ENCODE measurements at places on chromosomes 11 and 22.

GRCh38 chr22:24099666-24100065 is 81.6 kb upstream of the SUSD2 start:
- no peak for DNase-seq

DNA sequence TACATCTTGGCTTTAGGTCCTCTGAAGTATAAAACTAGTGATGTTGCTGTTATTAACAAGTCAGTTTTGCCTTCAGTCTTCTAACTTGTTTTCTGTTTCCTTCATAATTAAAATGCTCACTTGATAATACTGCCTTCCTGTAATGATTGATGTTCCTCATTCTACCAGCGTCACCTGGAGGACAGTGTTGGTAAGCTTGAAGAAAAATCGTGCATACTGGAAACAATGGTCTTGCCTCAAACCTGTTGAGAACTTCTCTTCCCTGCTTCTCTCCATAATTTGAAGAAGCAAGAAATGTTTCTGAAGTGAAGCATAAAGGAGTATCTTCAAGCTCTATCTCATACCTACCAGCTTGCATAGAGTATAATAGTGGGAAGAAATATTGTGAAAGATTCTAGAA is 3.0 kb downstream of the YWHAH start:
- no peak for DNase-seq

GRCh38 chr11:134460062-134460561 is 48.1 kb upstream of the B3GAT1 start:
- no peak for DNase-seq

- DNase-seq = no peak
These were observed 11.7 kb downstream of the MRTFA start for GRCh38 chr22:40624770-40625169.

DNA sequence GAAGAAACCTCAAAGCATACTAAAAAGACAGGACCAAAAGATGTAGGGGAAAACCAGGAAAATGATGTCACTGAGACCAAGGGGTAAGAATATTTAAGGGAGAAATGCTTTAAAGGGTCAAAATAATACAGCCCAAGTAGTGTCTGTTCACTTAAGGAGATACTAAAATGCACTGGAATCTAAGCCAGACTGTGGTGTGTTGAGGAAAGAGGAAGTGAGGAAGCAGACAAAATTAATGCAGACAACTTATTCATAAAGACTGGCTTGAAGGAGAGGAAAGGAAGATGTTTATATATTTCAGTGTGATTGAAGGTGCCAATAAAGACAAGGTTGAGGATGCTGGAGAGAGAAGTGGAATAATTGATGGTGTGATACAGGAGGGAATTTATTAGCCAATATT is 15.7 kb downstream of the ZNF215 start:
- DNase-seq = no peak

DNA sequence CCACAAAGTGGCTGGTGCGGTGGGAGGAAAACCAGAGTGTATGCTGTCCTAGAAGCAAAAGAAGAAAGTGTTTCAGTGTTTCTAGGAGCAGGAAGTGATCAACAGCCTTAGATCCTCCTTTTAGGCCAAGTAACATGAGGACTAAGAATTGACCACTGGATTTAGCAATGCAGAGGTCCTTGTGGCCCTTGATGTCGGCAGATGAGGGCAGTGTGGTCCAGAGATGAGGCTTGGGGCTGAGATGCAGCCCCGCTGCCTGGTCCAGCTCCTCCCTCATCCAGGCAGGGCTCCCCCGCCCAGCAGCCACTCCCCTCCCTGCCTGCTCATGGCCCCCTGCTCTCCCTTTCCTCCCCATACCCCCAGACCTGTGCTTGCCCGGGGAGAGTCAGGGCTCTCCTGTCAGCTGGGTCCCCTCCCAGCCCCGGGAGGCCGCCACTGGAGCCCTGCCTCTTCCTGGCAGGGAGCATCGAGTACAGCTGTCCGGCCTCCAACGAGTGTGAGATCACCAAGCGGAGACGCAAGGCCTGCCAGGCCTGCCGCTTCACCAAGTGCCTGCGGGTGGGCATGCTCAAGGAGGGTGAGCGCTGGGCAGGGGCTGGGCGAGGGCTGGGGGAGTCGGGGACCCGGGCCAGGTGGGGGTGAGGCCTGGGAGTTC is 3.7 kb downstream of the TRMT112 start:
- no peak for DNase-seq

Measured in GM19239 (cell line).